ENCODE measurements at places on chromosomes 12 and 14. TPM values are rescaled to one million over a fixed set of nuclear protein-coding genes. Genes with fewer than 3 reads are reported as not detected.

TAC3 gene
- not detected for total RNA-seq

DNA sequence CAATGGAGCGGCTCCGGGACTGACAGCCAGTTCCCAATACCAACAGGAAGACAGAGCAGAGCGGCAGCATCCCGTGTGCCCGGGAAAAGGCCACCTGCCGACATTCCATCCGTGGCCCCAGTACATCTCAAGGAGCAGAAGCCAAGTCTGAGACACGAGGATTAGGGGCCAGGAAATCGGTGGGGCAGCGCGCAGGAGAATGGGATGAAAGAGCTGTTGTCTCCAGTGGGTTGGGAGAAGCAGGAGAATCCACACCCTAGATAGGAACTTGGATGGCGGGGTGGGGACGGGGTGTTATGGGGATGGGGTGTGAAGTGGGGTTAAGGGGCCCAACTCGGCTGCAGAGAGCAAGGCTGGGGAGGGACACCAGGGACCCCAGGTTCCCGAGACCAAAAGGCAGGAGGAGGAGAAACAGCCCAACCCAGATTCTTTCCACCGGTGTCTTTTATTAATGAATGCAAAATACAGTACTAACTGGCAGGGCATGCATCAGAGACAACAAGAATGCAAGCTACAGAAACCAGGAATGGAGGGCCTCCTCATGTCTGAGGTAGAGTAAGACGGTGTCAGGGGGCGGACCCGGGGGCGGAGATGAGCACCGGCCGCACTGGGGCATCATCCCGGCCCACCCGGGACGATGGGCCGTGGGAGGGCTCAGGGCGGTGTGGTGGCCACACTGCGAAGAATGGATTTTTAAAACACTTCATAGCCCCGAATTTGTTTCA is 50.3 kb downstream of the BEGAIN start:
- H3K4me1 ChIP-seq = peaks cover 12% of the 10 kb centered on the region
- no peak overlapping the region for H3K27ac ChIP-seq
- H3K4me3 ChIP-seq = no peak overlapping the region

NUP37 gene
- 12.5 TPM for total RNA-seq

DNA sequence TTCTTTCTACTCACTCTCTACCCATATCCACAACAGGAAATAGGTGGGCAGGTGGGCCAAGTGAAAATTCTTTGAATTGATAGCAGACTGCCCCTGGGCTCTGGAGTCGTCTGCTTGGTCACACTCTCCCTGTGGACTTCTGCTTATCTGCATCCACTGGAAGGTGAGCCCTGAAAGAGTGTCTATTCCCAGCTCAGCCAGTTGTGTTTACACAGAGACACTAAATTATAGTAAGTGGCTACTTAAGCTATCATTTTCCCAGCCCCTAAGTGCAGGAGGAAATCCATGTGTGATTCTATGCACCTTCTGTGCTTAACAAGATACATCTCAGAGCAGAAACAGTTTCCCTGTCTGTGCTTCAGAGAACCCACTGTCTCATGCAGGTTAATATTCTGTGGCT is 338.4 kb downstream of the FUT8 start:
- no peaks in the 10 kb centered on the region for H3K36me3 ChIP-seq
- no peak overlapping the region for H3K4me3 ChIP-seq
- H3K27me3 ChIP-seq = no peaks in the 10 kb centered on the region
- DNase-seq = no peak
- no peaks in the 10 kb centered on the region for H3K4me1 ChIP-seq

DNA sequence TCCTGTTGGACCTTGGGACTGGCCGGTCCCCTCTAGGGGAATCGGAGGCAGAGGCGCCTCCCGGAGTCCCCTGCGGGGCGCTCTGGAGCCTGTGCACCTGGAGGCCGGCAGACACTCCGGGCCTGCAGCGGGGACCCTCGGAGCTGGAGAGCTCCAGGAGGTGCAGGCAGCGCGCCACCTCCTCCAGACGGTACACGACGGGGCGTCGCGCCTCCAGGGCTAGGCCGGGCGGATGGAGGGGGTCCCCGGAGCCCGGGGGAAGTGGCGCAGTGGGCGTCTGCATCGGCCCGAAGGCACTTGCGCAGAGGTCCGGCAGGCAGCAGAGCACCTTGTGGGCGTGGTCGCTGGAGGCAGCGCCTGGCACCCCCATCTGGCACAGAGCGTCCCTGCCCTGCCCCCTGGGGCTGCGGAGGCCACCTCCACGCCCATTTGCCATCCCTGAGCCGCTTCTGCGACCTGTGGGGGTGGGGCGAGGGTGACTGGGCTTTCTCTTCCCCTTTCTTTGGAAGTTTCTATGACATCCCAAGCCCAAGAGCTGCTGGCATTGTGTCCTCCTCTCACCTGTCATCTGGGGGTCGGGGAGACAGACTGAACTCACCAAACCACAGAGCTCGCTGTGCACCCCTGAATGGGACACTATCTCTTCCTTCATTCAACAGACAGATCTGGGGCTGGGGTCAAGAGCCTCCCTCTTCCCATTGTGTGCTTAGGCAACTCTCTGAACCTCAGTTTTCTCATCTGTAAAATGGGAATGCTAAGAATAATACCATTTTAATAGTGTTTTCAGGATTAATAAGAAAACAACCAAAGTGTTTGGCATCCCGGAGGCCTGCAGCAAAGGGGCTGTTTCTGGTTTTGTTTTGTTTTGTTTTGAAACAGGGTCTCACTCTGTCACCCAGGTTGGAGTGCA is 37.5 kb upstream of the CORO1C start:
- DNase-seq = no peak
- H3K27me3 ChIP-seq = no peaks in the 10 kb centered on the region
- H3K36me3 ChIP-seq = no peaks in the 10 kb centered on the region
- H3K27ac ChIP-seq = no peak overlapping the region
- peaks cover 20% of the 10 kb centered on the region for H3K4me1 ChIP-seq

- H3K36me3 ChIP-seq = no peaks in the 10 kb centered on the region
- peaks cover 13% of the 10 kb centered on the region for H3K4me1 ChIP-seq
- H3K27me3 ChIP-seq = no peaks in the 10 kb centered on the region
- peak; percentile 79 for DNase-seq
- H3K27ac ChIP-seq = peak overlapping the region; percentile 61
These were observed 949 bp downstream of the PLBD2 start for GRCh38 chr12:113359133-113359938.

GUCY2C gene
- total RNA-seq = not detected

DNA sequence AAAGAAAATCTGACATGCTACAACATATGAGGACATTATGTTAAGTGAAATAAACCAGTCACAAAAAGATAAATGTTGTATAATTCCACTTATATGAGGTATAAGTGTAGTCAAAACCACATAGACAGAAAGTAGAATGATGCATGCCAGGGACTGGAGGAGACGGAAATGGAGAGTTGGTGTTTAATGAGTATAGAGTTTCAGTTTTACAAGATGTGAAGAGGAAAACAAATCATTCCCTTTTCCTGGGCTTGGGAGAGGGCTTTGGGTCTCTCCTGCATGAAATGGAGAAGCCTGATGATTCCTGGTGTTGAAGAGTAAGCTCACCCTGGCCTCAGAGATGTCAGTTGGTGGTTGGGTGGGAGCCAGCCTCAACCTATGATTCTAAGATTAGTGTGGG is 158.4 kb upstream of the PLXNC1 start:
- H3K4me1 ChIP-seq = no peaks in the 10 kb centered on the region
- no peak for DNase-seq
- H3K27me3 ChIP-seq = no peaks in the 10 kb centered on the region
- no peak overlapping the region for H3K4me3 ChIP-seq
- no peaks in the 10 kb centered on the region for H3K36me3 ChIP-seq

DNA sequence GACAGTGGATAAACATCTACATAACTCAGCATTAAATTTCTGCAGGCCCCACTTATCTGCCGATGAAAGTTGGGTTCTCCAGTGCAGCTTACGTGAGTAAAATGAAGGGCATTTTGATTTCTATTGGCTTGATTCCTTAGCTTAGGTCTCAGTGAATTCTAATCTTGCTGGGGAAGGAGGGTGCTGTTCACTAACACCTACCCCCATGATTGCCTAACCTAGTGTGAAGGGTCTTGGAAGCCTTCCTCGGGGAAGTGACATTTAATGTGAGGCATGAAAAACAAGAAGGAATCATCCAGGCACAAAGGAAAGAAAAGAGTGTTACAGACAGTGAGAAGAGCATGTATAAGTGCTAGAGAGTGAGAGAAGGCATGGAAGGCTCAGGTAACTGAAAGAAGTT is 81.0 kb downstream of the DAAM1 start:
- no peak overlapping the region for H3K4me3 ChIP-seq
- no peaks in the 10 kb centered on the region for H3K36me3 ChIP-seq
- peaks cover 2% of the 10 kb centered on the region for H3K4me1 ChIP-seq
- no peak for DNase-seq

ADCK1 gene
- total RNA-seq = 7.7 TPM

MYH6 gene
- total RNA-seq = not detected

SUSD6 gene
- total RNA-seq = 27.7 TPM

GRCh38 chr12:87107766-87108165 is 851.6 kb upstream of the MGAT4C start:
- H3K4me1 ChIP-seq = no peaks in the 10 kb centered on the region
- H3K36me3 ChIP-seq = no peaks in the 10 kb centered on the region
- DNase-seq = no peak
- H3K27ac ChIP-seq = no peak overlapping the region

DNA sequence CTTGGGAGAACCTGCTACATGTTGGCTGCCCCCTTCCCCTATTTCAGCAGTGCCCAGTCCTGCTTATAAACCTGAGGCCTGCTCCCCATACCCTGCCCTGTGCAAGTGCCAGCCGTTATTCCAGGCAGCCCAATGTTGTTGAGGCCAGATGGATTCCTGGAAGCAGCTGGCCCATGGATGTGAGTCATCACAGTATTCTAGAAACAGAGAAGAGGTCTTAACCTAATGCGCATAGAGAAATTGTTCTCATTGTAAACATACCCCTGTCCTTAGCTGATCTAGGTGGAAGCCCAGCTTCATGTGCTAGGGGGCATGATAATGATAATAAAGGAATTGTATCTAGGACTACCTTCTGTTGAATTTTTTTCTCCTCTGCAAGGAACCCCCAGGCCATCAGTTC is 69.7 kb downstream of the TSPAN11 start:
- no peaks in the 10 kb centered on the region for H3K36me3 ChIP-seq
- no peaks in the 10 kb centered on the region for H3K27me3 ChIP-seq
- no peaks in the 10 kb centered on the region for H3K4me1 ChIP-seq
- no peak for DNase-seq
- no peak overlapping the region for H3K27ac ChIP-seq

DNA sequence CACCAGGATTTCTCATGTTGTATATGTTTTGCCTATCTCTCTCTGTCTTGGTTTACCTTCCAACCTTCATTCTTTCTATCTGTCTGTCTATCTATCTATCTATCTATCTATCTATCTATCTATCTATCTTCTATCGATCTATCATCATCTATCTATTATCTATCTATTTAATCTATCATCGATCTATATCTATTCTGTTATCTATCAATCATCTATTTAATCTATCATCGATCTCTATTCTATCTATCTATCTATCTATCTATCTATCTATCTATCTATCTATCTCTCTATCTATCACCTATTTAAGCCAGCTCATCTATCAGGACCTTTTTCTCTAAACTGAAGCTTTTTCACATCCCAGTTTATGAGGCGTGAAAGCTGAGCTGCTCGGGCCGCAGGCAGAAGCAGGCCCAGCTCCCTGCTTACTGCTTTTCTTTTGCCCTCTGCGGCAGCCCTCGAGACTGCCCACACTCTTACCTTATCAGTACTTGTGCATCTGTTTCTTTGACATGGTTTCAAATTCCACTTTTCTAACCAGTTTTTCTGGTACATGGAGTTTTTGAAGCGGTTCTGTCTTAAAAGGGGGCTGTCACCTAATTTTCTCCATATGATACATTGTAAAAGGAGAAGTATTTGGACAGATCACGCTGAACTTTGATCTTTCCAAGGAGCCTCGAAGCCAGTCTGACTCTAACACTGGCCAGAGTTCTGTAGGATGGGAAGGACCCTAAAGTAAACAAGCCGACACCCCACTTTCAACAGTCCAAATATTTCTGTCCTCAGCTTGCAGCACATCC is 44.4 kb upstream of the GSG1 start:
- H3K4me3 ChIP-seq = no peak overlapping the region
- DNase-seq = no peak
- peaks cover 5% of the 10 kb centered on the region for H3K4me1 ChIP-seq
- H3K27ac ChIP-seq = peak overlapping the region; percentile 8
- no peaks in the 10 kb centered on the region for H3K36me3 ChIP-seq

DNA sequence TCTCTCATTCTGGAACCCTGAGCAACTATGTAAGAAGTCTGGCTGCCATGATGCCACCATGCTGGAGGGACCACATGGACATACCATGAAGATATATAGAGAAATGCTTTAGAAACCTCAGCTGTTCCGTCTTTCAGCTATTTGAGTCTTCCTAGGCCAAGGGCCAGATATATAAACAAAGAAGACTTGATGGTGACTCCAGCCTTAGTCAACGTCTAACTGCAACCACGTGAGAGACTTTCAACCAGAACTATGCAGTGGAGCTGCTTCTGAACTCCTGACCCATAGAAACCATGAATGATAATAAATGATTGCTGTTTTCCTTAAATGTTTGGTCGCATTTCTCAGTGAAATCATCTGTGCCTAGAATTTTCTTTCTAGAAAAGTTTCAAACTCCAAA is 20.0 kb upstream of the KITLG start:
- H3K27ac ChIP-seq = no peak overlapping the region
- no peak for DNase-seq
- no peak overlapping the region for H3K4me3 ChIP-seq
- H3K4me1 ChIP-seq = no peaks in the 10 kb centered on the region

DNA sequence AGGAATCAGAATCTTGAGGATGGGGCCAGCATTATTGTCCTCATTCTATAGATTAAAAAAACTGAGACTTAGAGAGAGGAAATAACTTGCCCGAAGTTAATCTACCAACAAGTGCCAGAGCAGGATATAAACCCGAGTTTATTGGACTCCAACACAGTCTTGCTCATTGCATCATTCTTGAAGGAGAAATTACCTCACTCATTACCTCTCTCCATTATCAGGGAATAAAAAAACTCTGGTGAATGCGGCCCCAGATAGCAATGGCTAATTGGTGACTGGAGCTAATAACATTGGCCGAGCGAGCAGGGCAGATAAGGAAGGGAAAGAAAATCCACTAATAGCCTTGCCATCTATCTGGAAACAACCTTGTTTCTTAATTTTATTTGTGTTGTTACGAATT is 24.7 kb upstream of the TMED10 start:
- no peaks in the 10 kb centered on the region for H3K4me1 ChIP-seq
- H3K27ac ChIP-seq = no peak overlapping the region
- DNase-seq = no peak

DNA sequence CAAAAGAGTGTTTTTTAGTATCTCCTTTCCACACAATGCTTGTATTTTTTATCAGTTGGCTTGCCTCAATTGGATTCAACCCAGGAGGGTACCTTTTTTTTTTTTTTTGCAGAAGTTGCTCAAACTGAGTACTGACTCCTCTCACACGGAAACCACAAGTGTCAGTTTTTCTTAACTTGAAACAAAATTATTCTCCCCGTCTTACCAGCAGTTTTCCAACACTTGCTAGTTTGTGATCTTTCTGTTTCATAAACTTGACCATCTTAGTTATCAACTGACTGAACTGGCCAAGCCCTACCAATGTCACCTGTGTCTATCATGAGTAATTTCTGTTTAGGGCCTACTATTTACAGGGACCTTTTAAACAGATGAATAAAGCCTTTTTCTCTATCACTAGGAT is 34.1 kb upstream of the ITPR2 start:
- H3K27me3 ChIP-seq = no peaks in the 10 kb centered on the region
- no peak overlapping the region for H3K27ac ChIP-seq
- no peak for DNase-seq

GRCh38 chr12:25781232-25781631 is 177.2 kb upstream of the RASSF8 start:
- no peak for DNase-seq
- H3K4me3 ChIP-seq = no peak overlapping the region
- H3K27me3 ChIP-seq = no peaks in the 10 kb centered on the region
- no peaks in the 10 kb centered on the region for H3K4me1 ChIP-seq

Measured in ovary (tissue), 10 donors.